ENCODE measurements at places on chromosomes 12 and 14. TPM values are rescaled to one million over a fixed set of nuclear protein-coding genes. Genes with fewer than 3 reads are reported as not detected.

NDRG2 gene
- not detected for total RNA-seq

CLMN gene
- 7.4 TPM for total RNA-seq

MYH7 gene
- not detected for total RNA-seq

TAPBPL gene
- 5.5 TPM for total RNA-seq

OS9 gene
- total RNA-seq: 141 TPM

CNTN1 gene
- 0.13 TPM for total RNA-seq

NFYB gene
- 28.5 TPM for total RNA-seq

SYNE2 gene
- 39.3 TPM for total RNA-seq

RABGGTA gene
- 26.1 TPM for total RNA-seq

GYS2 gene
- not detected for total RNA-seq

RTN1 gene
- 0.93 TPM for total RNA-seq

TRIM9 gene
- total RNA-seq: 0.43 TPM

COA8 gene
- 39.0 TPM for total RNA-seq
